Body of pancreas (tissue), 4 donors: ENCODE measurements at places on chromosomes 16 and 17. TPM values are rescaled to one million over a fixed set of nuclear protein-coding genes. Genes with fewer than 3 reads are reported as not detected.

Gene LGALS3BP
- 123 TPM for total RNA-seq

GRCh38 chr16:740459-740763 lies 386 bp downstream of the CIAO3 start:
- H3K27me3 ChIP-seq: no peaks in the 10 kb centered on the region
- H3K36me3 ChIP-seq: no peaks in the 10 kb centered on the region
- peak overlapping the region; percentile 85 for H3K4me3 ChIP-seq

Gene KCNAB3
- total RNA-seq: 1.6 TPM

- no peak overlapping the region for H3K27ac ChIP-seq
- no peak overlapping the region for H3K4me3 ChIP-seq
- no peaks in the 10 kb centered on the region for H3K27me3 ChIP-seq
- no peak for DNase-seq
- H3K4me1 ChIP-seq: peaks cover 29% of the 10 kb centered on the region
Observed at GRCh38 chr17:70050931-70051330, 24.1 kb upstream of the KCNJ16 start.

- H3K36me3 ChIP-seq: no peaks in the 10 kb centered on the region
Observed at GRCh38 chr17:3835410-3836229, 10.4 kb downstream of the NCBP3 start.

Gene CDRT15
- not detected for total RNA-seq

DNA sequence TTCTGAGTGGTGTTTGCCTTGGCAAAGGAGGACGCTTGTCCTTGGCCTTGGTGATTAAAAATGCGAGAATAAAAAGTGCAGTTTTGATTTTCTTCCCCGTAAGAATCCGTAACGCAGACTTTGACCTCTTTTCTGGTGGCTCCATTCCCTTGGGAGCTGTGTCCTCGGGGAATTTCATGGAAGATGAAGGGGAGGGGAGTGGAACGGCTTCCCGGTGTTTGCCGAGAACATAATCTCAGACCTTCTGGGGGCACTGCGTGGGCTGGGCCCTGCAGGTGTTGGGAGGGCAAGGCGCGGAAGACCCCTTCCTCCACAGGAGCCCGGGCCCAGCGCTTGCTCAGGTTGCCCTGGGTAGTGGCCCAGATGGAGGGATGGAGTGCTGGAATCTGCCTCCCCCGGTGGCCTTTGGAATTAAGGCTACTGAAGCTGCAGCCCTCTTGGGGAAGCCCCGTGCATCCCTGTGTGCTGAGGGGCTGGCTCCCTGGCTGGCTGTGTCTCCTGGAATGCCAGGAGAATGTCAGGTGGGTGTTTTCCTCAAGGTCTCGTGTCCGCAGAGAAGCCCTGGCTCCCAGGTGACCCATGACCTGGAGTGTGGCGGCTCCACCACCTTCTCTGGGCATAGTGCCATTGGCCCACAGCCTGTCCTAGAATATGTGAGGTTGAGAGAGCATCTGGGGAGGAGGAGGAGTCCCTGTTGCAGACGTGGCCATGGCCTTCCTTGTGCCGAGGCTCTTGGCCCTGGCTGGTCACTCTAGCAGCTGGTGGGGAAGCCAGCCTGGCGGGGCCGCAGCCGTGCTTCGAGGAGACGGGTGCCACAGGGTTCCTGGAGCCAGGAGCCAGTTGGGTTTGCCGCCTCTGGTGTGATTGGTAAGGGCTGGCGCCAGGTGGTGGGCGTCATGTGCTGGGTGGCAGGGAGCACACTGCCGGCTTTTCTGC lies 3.1 kb downstream of the BAIAP2 start:
- peak overlapping the region; percentile 64 for H3K27ac ChIP-seq
- H3K36me3 ChIP-seq: no peaks in the 10 kb centered on the region
- DNase-seq: peak; percentile 62
- peaks cover 56% of the 10 kb centered on the region for H3K4me1 ChIP-seq

- no peaks in the 10 kb centered on the region for H3K27me3 ChIP-seq
- no peaks in the 10 kb centered on the region for H3K36me3 ChIP-seq
- H3K4me3 ChIP-seq: no peak overlapping the region
- no peak overlapping the region for H3K27ac ChIP-seq
- no peaks in the 10 kb centered on the region for H3K4me1 ChIP-seq
Observed at GRCh38 chr17:75069783-75070182, 18.0 kb upstream of the SLC16A5 start.

DNA sequence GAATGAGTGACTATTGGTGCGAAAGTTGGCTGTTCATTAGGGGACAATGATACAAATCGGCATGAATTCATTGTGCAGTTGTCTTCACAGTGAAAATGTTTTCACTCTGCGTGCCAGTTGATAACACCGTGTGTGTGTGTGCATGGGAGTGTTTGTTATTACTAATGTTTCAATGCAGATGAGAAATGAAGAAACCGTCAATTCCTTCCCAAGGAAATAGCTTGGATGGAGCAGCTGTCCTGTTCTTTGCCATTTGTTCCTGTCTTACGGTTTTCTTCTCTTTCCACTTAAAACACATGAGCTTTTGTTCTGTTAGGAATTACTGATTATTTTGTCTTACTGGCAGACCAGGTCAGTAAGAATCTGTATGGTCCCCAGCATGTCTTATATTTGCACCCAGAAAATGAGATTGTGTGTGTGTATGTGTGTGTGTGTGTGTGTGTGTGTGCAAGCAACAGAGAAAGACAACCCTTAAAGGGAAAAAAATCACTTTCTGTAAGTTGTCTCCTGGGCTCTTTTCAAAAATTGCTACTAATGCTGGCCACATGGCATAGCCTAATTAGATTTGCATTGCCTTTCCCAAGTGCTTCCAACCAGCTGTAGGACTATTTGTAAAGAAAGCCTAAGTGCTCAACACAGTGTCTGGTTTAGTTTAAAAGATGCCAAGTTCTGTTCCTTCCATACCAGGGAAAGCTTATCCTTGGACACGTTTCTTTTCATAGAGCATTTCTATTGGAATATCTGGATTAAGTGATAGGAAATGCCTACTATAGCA lies 23.8 kb downstream of the SHISA9 start:
- H3K27ac ChIP-seq: no peak overlapping the region
- no peak overlapping the region for H3K4me3 ChIP-seq
- no peaks in the 10 kb centered on the region for H3K4me1 ChIP-seq
- DNase-seq: no peak

GRCh38 chr17:71113347-71113746 lies 944.0 kb downstream of the KCNJ2 start:
- H3K4me3 ChIP-seq: no peak overlapping the region
- H3K27ac ChIP-seq: no peak overlapping the region
- DNase-seq: no peak
- H3K4me1 ChIP-seq: no peaks in the 10 kb centered on the region

Gene PDIA2
- total RNA-seq: 517 TPM

Gene IL21R
- total RNA-seq: not detected

DNA sequence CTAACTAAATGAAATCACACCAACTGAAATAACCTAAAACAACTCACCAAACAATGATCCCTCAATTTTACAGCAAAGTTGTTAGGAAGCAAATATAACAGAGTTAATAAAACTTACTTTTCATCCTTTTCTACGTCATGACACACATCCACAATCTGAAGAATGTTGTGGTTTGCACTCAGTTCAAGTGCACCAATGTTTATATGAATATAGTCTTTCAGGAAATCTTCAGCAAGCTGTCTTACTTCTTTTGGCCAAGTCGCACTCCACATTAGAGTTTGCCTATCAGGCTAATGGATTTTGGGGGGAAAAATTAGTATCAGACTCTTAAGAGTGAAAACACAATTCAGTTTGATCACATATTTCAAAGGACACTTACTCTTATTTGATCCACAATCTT lies 3.3 kb downstream of the DDX5 start:
- no peak for DNase-seq
- peaks cover 55% of the 10 kb centered on the region for H3K4me1 ChIP-seq
- H3K36me3 ChIP-seq: peaks cover 41% of the 10 kb centered on the region
- H3K27ac ChIP-seq: no peak overlapping the region
- no peak overlapping the region for H3K4me3 ChIP-seq
- no peaks in the 10 kb centered on the region for H3K27me3 ChIP-seq
